Stomach (tissue), 19 donors: ENCODE measurements at places on chromosomes 12 and 14. TPM values are rescaled to one million over a fixed set of nuclear protein-coding genes. Genes with fewer than 3 reads are reported as not detected.
A peak's percentile ranks its signal among the peaks of the same experiment; 100 is the strongest.

Gene CD163L1
- polyA plus RNA-seq = 1.8 TPM

Gene FAM181A
- polyA plus RNA-seq = not detected

Gene OR4K1
- not detected for polyA plus RNA-seq

Gene ACOT6
- not detected for polyA plus RNA-seq

GRCh38 chr14:69994002-69994401 is 114.8 kb downstream of the SMOC1 start:
- H3K27me3 ChIP-seq = no peaks in the 10 kb centered on the region
- H3K27ac ChIP-seq = no peak overlapping the region
- H3K4me3 ChIP-seq = no peak overlapping the region
- no peaks in the 10 kb centered on the region for H3K36me3 ChIP-seq
- peaks cover 29% of the 10 kb centered on the region for H3K4me1 ChIP-seq
- no peak for DNase-seq

DNA sequence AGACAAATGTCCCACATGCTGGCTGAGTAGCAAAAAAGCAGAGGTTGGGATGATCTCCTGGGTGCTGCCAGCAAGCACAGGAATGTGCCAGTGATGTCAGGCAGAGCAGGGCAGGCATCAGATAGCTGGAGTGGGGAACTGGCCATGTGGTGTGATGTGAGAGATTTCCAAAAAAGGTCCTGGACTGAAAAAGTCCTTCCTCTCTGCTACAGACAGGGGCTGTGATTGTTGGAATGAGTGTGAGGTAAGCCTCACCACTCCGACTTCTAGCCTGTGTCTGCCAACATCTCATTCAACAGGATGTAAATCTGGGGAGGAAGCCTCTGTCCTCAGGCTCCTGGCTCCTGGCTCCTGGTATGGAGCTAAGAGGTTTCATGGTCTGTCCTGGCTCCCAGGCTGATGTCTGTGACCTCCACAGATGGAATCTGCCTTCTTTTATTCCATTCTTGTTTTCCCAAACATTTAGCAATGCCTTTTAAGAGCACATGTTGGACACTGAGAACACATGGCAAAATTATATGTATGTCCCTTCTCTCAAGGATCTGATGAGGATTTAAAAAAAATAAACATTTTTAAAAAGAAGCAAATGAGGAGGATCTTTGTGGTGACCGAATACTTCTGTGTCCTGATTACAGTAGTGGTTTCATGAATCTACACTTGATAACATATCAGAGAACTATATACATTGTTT is 50.1 kb upstream of the STK38L start:
- peaks cover 55% of the 10 kb centered on the region for H3K4me1 ChIP-seq
- no peak overlapping the region for H3K4me3 ChIP-seq
- no peaks in the 10 kb centered on the region for H3K36me3 ChIP-seq
- peak overlapping the region; percentile 67 for H3K27ac ChIP-seq

GRCh38 chr12:73017981-73018380 is 745.8 kb downstream of the TRHDE start:
- no peaks in the 10 kb centered on the region for H3K27me3 ChIP-seq
- no peak overlapping the region for H3K4me3 ChIP-seq
- no peaks in the 10 kb centered on the region for H3K36me3 ChIP-seq
- H3K27ac ChIP-seq = no peak overlapping the region
- no peaks in the 10 kb centered on the region for H3K4me1 ChIP-seq
- no peak for DNase-seq

DNA sequence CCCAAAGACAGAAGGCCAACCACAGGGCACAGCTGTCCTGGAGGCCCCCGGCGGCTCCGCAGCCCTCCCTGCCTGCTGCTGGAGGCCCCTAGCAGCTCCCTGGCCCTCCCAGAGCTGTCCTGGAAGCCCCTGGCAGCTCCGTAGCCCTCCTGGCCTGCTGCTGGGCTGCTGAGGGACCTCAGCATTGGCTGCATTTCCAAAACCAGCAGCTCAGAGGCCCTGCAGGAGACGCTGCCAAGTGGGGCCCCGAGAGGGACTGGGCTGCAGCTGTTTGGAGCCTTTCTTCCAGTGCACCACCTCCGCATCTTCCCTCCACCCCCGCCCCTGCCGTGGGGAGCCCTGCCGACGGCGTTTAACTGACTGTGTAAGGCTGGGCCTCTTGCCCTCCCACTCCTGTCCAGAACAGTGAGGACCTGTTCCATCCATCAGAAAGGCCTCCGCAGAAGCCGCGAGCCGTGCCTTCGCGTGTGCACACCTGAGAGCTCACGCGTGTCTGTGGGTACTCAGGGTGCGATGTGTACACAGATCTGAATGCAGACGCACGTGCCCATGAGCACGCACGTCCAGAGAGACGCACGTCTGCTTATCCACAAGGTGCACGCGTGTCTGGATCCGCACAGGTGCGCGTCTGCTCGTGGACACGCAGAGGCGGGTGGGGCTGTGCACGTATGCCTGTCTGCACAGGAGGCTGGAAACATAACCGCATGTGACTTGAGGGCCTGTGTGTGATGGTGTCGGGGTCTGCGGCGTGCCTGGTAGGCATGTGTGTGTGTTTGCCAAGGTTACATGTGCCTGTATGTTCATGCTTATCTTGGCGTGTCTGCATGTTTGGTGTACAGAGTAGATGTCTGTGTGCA is 57.0 kb upstream of the FBRSL1 start:
- no peaks in the 10 kb centered on the region for H3K27me3 ChIP-seq
- no peak overlapping the region for H3K4me3 ChIP-seq
- no peaks in the 10 kb centered on the region for H3K36me3 ChIP-seq
- peaks cover 37% of the 10 kb centered on the region for H3K4me1 ChIP-seq
- DNase-seq = peak; percentile 91

DNA sequence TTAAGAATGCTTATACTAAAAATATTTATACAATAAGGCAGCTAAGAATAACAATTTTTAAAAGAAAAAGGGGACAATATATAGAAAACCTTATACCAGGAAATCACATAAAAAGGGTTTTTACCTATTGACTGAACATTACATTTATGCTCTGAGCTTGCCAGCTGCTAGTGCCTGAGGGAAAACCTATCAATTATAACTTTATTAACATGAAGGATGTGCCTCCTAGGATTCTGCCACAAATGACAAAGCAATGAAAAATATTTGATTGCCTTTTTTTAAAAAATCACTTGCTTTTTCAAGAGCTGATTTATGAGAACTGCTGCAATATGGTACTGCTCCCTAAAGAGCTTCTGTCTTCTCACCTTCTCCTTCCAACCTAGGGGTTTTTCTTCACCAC is 185.7 kb downstream of the RIMBP2 start:
- no peaks in the 10 kb centered on the region for H3K27me3 ChIP-seq
- no peak overlapping the region for H3K27ac ChIP-seq
- H3K4me3 ChIP-seq = no peak overlapping the region
- no peak for DNase-seq
- no peaks in the 10 kb centered on the region for H3K36me3 ChIP-seq
- H3K4me1 ChIP-seq = no peaks in the 10 kb centered on the region

DNA sequence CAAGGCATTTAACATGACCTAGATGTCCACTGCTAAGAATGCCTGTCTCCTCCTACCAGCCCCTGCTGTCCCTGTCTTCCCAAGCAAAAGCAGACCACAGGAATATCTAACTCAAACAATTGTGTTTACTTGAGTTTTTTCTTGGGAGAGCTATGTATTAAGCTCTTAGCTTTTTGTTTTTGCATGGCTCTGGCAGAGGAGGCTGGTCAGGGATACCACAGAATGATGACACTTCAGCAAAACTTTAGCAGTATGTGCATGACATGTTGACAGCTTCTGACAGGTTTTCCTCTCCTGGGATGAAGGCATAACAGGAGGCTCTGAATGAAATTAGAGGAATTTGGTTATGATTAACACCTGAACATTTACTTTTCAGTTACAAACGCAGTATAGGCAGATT is 6.9 kb downstream of the TMBIM6 start:
- H3K36me3 ChIP-seq = peaks cover 6% of the 10 kb centered on the region
- H3K27me3 ChIP-seq = no peaks in the 10 kb centered on the region
- peaks cover 85% of the 10 kb centered on the region for H3K4me1 ChIP-seq

DNA sequence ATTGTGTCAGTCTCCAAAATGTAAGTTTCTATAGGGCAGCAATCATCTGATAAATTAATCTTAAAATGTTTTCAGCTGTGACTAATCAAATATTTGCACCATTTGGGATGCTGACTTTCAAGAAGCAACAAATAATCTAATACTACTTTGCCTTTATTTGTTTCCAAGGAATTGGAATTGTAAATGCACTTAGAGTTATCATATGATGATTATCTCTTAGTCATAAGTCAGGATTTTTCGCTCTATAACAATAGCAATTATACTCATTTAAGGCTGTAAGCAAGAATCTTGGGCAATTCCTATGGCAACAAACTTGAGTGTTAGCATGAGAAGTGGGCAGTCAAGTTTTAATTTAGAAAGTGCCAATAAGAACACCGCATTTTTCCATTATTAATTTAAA is 13.0 kb upstream of the BAZ1A start:
- H3K36me3 ChIP-seq = no peaks in the 10 kb centered on the region
- no peak for DNase-seq
- no peak overlapping the region for H3K4me3 ChIP-seq
- no peak overlapping the region for H3K27ac ChIP-seq
- no peaks in the 10 kb centered on the region for H3K4me1 ChIP-seq

GRCh38 chr12:571795-572531 is 91.3 kb downstream of the NINJ2 start:
- H3K36me3 ChIP-seq = no peaks in the 10 kb centered on the region
- peak overlapping the region; percentile 84 for H3K27ac ChIP-seq
- peak; percentile 49 for DNase-seq
- peaks cover 29% of the 10 kb centered on the region for H3K4me1 ChIP-seq
- H3K4me3 ChIP-seq = no peak overlapping the region

DNA sequence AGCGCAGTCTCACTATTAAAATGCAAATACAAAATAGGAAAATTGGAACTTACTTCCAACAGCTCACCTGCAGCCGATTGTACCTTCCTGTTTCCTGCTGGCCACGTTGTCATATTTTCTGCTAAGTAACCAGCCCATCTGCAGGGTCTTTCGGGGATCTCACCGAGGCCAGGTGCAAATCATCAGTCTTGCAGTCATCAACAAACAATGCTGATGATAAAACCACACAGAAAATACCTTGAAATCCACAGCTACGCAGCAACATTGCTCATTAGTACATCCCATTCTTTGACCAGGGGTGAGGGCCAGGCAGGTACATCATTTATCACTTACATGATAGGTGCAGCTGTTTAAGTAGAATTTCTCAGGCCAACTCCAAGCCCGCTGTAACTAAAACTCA is 406.9 kb downstream of the TMEM121 start:
- DNase-seq = peak; percentile 20
- H3K27ac ChIP-seq = no peak overlapping the region
- peaks cover 42% of the 10 kb centered on the region for H3K27me3 ChIP-seq
- H3K36me3 ChIP-seq = no peaks in the 10 kb centered on the region
- H3K4me1 ChIP-seq = no peaks in the 10 kb centered on the region
- no peak overlapping the region for H3K4me3 ChIP-seq

DNA sequence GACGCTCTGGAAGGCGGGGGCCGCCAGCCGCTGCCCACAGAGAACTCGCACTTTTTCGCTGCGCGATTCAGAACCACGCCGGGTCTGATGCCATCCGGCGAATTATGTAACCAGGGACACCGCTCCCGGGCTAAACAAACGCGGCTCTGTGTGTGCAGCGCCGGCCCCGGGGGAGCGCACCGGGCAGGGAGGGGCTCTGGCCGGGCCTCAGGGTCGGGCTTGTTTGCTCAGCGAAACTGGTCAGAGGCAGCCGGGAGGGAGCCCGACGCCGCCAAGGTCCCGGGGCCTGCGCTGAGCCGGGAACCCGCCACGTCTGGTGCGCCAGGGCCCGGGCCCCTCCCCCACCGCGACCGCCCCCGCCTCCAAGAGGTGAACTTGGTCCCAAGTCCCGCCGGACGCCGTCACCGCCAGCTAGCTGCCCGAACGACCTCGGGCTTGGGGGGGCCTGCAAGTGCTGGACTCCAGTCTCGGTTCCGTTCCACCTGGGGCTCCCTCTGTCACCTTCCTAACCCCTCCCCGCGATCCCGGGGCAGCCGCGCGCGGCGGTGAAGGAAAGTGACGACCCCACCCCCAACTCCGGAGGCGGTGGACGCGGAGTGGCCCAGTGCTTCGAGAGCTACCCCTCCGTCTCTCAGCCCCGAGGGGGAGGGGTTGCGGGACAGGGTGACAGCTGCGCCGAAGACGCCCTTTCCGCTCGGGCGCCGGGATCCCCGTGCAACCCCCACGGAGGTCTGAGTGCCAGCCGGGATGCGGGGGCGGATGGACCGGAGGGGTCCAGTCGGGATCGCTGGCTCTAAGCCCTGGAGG is 848 bp downstream of the CTDSP2 start:
- peak overlapping the region; percentile 100 for H3K27ac ChIP-seq
- no peaks in the 10 kb centered on the region for H3K36me3 ChIP-seq
- H3K4me3 ChIP-seq = peak overlapping the region; percentile 91
- no peaks in the 10 kb centered on the region for H3K27me3 ChIP-seq
- DNase-seq = peak; percentile 91
- H3K4me1 ChIP-seq = peaks cover 57% of the 10 kb centered on the region

DNA sequence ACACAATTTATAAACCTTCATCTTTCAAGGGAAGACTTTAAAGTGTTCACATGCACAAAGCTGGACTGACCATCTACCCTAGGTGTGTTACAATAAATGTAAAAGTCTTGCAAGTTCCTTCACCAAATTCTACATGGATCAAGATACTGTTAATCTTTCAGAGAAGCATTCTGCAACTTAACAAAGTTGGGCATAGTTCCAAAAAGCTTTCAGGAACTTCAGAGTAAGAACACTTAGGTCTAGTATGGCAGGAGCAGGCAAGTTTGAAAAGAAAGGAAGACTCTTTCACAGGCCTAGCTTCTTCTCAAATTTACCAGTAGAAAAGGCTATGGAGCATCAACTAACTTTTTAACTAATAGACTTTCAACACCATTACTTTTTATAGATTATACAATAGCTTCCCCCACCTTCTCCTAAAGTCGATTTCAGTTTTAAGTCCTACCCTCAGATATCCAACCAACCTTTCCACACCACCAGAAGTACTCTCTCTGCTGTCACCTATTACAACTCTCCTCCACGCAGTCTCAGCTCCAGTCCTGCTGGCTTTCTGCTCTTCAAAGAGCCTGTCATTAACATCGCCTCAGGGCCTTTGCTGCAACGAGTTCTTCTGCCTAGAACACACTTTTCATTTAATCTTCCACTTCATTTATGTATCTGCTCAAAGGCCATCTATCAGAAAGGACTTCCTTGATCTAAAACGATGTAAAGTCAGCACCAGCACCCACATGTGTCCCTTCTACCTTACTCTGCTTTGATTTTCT is 333.9 kb downstream of the CEP128 start:
- H3K36me3 ChIP-seq = no peaks in the 10 kb centered on the region
- no peak overlapping the region for H3K4me3 ChIP-seq
- peak; percentile 18 for DNase-seq
- no peak overlapping the region for H3K27ac ChIP-seq
- no peaks in the 10 kb centered on the region for H3K27me3 ChIP-seq

- H3K4me3 ChIP-seq = peak overlapping the region; percentile 68
- no peaks in the 10 kb centered on the region for H3K27me3 ChIP-seq
- DNase-seq = peak; percentile 66
Observed at GRCh38 chr14:22838631-22839041, 2.3 kb downstream of the MMP14 start.

DNA sequence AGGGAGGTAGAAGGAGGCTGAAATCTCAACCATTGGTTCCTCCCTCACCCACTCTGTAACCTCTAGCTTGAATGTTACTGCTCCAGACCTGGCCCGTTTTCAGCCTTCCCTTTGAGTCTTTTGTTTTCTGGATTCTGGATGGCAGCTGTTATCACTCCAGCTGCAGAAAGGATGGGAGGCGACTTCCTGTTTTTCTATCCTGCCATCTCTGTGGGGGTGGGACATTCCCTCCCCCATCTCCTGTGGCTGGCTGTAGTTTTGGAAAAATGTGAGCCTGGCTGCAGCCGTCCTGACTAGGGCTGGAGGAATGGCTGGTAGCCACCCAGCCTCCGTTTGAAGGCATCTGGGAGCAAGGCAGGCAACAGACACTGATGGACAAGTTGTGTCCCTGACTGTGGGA is 2.9 kb upstream of the PPFIBP1 start:
- DNase-seq = no peak
- H3K4me3 ChIP-seq = no peak overlapping the region
- H3K4me1 ChIP-seq = peaks cover 5% of the 10 kb centered on the region
- H3K27ac ChIP-seq = peak overlapping the region; percentile 5
- H3K36me3 ChIP-seq = no peaks in the 10 kb centered on the region
- H3K27me3 ChIP-seq = no peaks in the 10 kb centered on the region
